ENCODE measurements at places on chromosomes 5 and 9. TPM values are rescaled to one million over a fixed set of nuclear protein-coding genes. Genes with fewer than 3 reads are reported as not detected.

Gene PGM5
- total RNA-seq, result 14.9 TPM

Gene PAEP
- not detected for total RNA-seq

Gene WNT8A
- total RNA-seq, result not detected

Gene COL15A1
- total RNA-seq, result 164 TPM

Gene SAXO1
- total RNA-seq, result under 0.01 TPM

Gene ARHGEF37
- 0.57 TPM for total RNA-seq

Gene ATP10B
- total RNA-seq, result 0.14 TPM

Gene PAPPA
- 209 TPM for total RNA-seq

Gene PROB1
- 1.0 TPM for total RNA-seq

Gene LRRC19
- not detected for total RNA-seq

Gene ORM1
- total RNA-seq, result not detected

Gene IFT74
- total RNA-seq, result 17.4 TPM

Gene NDST1
- 26.5 TPM for total RNA-seq

Gene DDX4
- total RNA-seq, result not detected

Gene IGIP
- 11.0 TPM for total RNA-seq

Gene SLC34A1
- not detected for total RNA-seq

Gene GABRA6
- not detected for total RNA-seq

Gene HMCN2
- under 0.01 TPM for total RNA-seq

All from smooth muscle cell of bladder (primary cell).